ENCODE measurements at places on chromosomes 16 and 17.

DNA sequence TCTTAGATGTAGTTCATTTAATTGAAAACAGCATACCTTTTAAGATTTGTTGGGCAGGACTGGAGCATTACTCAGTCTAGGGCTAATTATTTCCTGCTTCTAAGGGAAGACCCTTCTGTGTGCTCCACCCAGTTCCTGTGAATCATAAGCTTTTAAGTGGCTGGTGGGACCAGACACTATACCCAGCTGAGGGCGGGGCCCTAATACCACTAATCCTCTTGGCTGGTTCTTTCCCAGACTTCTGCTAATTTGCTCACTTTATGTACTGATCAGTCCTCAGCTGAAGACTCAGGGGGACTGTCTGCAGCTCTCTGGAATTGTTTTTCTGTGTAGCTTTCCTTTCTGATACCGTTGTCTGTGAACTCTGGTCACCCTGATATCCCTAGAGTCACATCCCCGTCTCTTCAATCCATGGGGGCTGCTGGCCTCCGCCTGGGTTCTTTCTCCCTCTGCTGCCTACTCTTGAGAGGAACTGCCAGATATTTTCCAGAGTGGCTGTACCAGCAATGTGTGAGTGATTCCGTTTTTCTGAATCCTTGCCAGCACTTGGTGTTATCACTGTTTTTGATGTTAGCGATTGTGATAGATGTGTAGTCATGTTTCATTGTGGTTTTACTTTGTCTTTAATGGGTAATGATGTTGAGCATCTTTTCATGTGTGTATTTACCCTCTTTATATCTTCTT, 35.1 kb downstream of the MFSD11 start:
- DNase-seq, result peak; percentile 69

DNA sequence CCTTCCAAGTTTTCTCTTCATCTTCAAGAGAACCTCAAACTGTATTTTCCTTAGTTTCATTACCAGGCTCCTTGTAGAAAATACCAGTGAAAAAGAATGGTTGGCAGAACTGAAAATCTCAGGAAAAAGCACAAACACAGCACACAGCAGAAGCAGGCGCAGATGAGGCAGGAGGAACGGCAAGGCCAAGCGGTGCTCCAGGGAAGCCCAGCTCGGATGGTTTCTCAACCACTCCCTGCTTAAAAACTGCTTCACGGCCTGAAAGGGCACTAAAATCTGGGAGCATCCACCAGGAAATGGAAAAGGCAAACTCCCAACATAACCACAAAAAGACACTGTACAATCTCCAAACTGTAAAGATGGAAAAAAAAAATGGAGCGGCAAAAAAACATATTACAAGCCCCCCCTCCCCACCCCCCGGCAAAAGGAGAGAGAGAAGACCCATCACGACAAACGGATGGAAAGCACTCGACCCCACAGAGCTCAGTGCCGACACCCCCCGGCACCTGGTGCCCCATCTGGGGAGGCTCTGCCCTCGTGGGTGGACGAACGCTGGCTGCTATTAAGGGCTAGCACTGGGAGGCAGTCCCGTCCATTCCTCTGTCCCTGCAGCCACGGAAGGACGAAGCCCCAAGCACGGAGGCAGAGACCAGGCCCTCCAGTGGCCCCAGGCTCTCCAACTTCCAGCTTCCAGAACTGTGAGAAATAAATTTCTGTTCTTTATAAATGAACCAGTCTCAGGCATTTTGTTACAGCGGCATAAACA, 127.5 kb downstream of the ZNF778 start:
- DNase-seq, result no peak

- DNase-seq, result no peak
Observed at GRCh38 chr16:86595983-86596605, 17.7 kb downstream of the FOXL1 start.

- DNase-seq, result peak; percentile 99
Observed at GRCh38 chr16:68724797-68725196, 12.3 kb upstream of the CDH1 start.

DNA sequence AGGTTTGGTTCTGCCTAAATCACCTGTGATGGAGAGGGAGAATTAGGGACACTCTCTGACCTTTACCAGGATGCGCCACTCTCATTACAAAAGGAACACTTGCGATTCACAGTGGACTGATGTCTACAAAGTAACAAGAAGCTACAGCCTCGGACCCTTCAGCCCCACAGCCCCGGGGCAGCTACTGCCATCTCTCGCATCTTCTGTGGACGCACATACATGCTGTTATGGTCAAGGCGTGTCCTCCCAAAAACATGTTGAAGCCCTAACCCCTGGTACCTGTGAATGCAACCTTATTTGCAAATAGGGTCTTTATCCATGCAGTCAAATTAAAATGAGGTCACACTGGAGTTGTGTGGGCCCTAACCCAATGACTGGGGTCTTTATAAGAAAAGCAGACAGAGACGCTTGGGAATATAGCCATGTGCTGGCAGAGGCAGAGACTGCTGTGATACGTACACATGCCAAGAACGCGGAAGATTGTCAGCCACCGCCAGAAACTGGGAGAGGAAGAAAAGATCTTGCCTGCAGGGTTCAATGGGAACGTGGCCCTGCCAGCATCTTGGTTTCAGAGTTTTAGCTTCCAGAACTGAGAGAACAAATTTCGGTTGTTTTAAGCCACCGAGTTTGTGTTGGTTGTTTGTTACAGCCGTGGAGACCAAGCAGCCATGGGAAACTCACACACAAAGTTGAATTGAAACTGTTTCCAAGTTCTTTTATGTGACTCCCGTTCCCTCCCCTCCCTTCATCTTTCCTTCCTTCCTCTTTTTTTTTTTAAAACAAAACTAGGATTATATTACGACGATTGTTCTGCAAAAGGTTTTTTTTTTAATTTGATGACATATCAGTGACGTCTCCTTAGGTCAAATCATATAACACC, 23.1 kb downstream of the ATP2C2 start:
- DNase-seq, result no peak

GRCh38 chr16:30354423-30355143, 525 bp downstream of the CD2BP2 start:
- DNase-seq, result no peak

- no peak for DNase-seq
Observed at GRCh38 chr17:80844418-80844990, 147.1 kb upstream of the CHMP6 start.

DNA sequence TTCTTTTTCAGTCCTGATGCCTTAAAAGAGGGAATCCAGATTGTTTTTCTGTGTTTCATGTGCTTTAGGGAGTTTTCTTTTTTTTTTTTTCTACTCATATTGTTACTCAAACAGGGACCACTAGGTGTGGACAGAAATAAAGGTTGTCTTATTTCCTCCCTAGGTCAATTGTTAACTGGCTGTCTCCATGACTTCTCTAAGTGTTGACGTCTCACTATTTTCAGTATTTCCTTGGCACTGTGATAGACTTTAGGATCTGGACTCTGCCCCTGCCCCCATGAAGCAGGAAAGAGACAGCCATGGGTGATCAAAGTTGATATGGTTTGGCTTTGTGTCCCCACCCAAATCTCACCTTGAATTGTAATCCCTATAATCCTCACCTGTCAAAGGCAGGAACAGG, 73.7 kb downstream of the AKAP1 start:
- no peak for DNase-seq

GRCh38 chr17:45883063-45883462, 11.3 kb upstream of the MAPT start:
- no peak for DNase-seq

DNA sequence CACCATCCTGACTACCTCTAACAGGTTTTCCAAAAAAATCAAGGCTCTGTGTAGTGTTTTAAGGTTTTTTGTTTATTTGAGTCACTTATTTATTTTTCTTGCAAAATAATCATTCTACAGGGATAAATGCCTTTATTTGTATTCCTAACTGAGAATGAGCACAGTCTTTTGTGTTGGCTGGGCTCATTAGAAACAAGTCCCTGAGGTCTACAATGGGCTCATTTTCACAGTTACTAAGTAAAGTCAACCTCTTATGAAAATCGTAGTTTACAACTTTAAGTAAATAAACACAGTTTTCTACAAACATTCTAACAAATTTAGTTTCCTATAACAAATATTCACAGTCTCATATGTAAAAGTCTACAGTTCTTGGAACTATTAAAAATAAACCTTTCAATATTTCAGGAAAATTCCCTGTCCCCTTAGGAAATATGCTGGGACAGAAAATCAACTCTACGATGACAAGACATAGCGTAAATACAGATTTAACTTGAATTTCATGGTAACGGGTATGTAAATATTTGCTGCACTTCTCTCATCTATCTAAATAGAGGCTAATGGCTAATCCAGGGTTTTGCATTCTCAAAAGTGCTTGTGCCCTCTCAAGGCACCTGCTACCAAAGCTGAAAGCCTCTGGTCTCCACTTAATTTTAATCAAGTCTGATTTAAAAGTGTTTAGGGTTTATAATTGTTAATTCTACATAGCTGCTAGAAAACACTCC, 31.5 kb upstream of the CDH5 start:
- DNase-seq, result no peak

DNA sequence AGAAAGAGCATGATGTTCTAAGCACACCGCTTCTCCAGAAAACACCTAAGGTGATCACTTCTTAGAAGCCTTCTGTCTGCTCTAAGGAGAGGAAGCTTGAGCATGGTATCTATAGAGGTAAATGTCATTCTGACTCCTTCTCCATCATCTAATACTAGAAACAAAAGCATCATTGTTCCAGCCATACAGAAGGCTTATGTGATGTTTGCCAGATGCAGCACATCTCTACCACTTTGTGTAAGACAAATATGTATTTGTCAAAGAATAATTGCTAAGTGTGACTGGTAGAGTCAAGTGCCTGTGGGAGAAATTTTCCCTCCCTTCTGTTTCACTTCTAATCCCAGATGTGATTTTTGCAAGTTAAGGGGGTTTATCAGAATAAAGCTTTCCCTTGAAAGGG, 217.1 kb downstream of the HS3ST3A1 start:
- no peak for DNase-seq

DNA sequence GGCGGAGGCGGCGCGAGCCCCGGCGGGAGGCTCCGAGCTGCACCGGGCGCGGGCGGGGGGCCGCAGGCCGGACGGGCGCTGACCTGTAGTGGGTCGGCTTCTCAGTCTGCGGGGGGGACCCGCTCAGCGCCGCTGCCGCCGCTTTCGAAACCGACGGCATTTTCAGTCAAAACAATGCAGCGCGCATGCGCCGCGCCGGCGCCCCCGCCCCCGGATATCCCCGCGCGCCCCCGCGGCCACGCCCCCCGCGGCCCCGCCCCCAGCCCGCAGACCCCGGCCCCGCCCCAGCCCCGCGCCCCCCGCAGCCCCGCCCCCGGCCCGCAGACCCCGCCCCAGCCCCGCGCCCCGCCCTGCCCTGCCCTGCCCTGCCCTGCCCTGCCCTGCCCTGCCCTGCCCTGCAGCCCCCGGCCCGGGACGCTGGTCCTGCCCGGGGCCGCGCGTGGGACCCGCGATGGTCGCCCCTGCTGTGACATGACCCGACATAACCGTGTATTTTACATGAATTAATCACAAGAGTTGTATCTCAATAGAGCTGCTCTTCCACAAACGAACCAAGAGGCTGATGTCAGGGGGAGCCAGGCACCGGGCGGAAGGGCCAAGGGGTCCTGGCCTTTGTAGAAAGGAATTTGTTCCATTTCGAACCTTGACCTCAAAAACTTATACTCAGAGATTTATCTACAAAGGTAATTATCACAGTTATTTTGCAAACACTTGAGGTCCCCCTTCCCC, at the start of gene UNKL:
Gene UNKL, minus strand, starts transcription at position 173 of the 729 bp plus-strand sequence. Its CDS starts 13 bp downstream, at position 160.
- peak; percentile 28 for DNase-seq

- no peak for DNase-seq
Observed at GRCh38 chr17:68697850-68698361, 96.7 kb upstream of the FAM20A start.

DNA sequence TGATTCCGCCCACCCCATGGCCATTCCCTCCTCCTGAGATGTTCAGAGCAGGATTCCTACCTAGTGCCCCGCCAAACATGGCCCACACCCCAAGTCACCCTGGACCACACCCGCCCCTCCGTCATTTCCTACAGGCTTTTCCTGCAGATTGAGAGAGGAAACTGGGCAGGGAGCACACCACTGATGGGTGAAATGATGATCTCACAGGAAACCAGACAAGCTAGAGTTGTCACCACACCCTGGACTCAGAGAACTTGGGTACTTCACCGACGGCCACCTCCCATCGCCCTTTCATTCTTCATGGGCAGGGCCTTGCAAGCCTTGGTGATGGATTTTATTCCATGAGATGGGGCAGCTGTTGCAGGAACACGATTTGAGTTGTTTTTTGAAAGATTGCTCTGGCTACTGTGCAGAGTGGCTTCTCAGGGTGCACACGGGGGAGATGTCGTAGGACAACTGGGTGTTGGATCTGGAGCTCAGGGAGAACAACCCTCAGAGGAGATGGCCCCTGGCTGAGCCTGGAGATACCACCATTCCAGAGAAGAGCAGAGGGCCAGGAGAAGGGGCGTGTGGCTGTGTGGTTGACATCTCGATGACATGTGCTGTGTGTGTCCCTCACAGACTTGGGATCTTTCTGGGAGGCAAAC, 7.4 kb upstream of the B9D1 start:
- DNase-seq, result no peak

- DNase-seq, result peak; percentile 90
Observed at GRCh38 chr17:42667088-42667951, 8.2 kb downstream of the TUBG2 start.

DNA sequence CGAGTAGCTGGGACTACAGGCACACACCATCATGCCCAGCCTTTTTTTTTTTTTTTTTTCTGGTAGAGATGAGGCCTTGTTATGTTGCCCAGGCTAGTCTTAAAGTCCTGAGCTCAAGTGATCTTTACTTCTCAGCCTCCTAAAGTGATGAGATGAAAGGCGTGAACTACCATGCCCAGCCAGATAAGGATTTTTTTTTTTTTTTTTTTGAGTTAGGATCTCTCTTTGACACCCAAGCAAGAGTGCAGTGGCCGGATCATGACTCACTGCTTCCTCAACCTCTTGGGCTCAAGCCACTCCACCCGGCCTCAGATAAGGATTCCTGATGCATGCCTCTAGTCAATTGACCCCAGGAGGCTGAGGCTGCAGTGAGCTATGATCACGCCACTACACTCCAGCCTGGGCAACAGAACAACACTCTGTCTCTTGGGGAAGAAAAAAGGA, 11.2 kb upstream of the PLEKHG4 start:
- peak; percentile 99 for DNase-seq

DNA sequence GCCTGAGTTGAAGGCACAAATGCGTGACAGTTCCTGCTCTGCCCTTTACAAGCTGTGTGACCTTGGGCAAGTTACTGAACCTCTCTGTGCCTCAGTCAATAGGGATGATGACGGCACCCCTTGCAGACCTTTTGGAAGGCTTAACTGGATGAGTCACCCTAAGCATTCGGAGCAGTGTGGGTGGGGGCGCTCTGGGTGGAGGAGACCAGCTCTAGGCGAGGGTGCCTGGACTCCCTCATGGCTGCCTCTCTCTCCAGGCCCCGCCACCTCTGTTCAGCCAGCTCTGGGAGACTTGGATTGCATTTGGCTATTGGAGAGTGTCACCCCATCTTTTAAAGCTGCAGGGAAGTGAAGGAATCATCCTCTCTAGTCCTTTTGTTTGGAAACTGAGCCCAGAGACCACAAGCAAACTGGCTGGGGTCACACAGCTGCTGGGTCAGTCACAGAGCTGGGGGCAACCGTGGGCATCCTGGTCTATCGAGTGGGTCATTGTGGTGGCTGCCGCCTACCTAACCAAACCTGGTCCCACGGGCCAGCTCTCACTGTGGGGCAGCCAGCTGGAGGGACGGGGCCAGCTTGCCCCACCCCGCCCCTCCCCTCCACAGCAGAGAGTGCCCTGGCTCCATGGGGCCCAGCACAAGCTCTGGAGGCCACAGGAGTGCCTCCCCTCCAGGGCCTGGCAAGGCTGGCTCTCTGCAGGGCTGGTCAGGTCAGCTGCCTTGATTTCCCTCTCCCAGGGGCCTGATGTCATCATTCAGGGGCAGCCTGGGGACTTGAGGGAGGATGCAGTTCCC, 20.2 kb upstream of the GSE1 start:
- peak; percentile 38 for DNase-seq

- no peak for DNase-seq
Observed at GRCh38 chr17:81621494-81622130, 15.3 kb downstream of the NPLOC4 start.
